ENCODE measurements at places on chromosomes 16 and 17.
A peak's percentile ranks its signal among the peaks of the same experiment; 100 is the strongest.

DNA sequence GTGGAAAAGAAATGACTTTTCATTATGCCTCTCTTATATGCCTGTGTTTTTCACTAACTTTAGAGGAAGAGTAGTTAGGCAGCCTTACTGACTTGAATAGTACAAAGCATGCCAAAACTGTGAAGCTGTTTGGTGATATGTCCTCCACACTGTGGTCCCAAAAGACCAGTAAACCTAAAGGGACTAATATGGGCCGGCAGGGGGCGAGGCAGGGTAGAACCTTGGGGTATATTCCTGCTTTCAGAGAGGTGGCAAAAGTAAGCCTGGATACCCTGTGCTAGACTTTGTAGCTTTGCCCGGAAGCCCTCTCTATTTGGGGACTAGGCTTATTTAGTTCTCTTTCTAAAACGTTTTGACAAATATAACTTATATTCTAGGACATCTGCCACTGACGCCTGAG lies 36.5 kb upstream of the VWA3A start:
- DNase-seq: no peak

GRCh38 chr17:57752031-57752905 lies 7.2 kb upstream of the CCDC182 start:
- DNase-seq: no peak

GRCh38 chr16:48381201-48381600 lies 4.0 kb downstream of the SIAH1 start:
- DNase-seq: no peak

DNA sequence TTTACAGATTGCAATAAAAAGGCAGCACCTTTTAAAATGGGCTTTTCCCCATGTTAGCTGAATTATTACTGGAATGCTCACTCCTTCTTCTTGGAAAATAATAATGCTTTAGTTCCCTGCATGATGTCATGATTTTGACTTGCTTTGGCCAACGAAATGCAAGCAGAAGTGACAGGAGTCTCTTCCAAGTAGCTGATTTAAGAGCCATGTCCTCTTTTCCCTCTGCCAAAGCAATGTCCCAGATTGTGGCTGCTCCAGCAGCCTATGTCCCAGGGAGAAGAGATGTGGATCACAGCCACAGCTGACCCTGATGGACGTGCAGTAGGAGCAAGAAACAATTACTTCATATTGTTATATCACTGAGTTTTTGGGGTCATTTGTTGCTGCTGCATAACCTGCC lies 246.6 kb downstream of the HAPSTR1 start:
- DNase-seq: no peak

DNA sequence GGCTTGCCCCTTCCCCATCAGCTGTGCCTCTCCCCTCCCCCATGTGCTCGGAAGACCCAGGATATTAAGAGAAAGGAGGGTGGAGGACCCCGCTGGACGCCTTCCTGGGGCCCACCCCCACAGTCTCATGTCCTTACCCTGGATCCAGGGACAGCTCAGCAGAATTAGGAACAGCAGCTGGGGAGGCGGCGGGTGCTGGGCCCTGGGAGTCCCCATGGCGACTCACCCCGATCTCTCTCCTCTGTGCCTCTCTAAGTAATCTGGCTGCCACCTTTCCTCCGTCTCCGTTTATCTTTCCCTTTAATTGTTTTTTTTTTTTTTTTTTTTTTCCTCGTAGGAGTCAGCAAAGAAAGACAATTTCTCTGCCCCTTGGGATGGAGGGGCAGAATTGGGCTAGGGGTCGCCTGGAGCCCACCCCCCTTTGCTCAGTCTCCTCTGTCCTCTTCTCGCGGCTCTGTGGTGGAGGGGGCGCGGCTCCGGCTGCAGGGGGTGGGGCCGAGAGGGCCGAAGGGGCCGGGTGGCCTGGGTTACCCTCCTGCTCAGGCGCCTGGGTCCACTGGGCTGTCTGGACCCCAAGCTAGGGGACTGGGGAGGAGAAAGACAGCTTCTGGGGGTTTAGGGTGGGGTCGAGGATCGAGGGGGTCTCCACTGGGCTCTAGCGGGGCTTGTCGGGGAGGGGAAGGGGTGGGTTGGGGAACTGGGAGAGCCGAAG lies 390 bp downstream of the SEZ6L2 start:
- DNase-seq: no peak

DNA sequence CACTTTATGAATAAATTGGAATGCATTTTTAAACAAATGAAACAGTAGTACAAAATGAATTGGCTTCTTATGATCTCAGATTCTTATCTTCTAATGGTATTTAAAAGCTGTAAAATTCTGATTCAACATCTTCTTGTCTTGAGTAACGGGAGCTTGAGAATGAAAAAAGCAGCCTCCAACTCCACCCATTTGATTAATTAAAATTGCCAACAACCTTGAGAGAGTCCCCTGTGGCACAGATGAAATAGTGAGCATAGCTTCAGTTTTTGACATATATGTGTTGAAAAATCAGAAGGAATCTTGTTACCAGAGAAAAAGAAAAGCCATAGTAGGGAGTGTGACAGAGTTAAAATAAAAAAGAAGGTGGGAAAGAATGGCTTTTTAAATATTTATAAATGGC lies 1426.1 kb upstream of the CDH8 start:
- DNase-seq: no peak

- no peak for DNase-seq
These were observed 11.7 kb downstream of the CACNG1 start for GRCh38 chr17:67055811-67056745.

- no peak for DNase-seq
These were observed 335.3 kb downstream of the SOX9 start for GRCh38 chr17:72456075-72456474.

GRCh38 chr17:45149669-45150664 lies 1.7 kb downstream of the HEXIM1 start:
- DNase-seq: peak; percentile 61

- no peak for DNase-seq
These were observed 18.2 kb upstream of the FAM83G start for GRCh38 chr17:19022747-19023146.

- no peak for DNase-seq
These were observed 289.2 kb upstream of the SALL1 start for GRCh38 chr16:51440131-51440889.

DNA sequence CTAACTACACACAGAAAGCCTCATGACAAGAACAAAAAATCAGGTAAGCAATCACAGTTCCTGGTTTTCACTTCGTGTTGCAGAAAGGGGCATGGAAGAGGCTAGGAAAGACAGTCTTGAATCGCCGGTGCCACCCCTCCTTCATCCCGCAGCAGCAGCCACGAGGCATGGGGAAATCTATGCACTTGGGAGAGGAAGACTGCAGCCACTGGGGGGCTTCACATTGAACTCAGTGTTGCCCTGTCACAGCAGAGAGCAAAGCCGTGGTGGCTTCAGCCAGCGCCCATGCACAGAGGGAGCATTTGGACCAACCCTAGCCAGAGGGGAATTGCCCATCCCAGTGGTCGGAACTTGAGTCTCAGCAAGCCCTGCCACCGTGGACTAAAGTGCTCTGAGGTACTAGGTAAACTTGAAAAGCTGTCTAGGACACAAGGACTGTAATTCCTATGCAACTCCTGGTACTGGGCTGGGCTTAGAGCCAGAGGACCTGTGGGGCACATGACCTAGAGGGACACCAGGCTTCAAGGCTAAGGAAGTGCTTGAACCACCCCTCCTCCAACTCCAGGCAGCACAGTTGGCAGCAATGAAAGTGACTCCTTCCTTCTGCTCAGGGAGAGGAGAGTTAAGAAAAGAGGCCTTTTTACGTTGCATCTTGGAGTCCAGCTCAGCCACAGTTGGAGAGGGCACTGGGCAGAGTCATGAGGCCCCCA lies 35.2 kb upstream of the ATP2C2 start:
- DNase-seq: no peak

GRCh38 chr17:18257982-18258355 lies 569 bp downstream of the FLII start:
- DNase-seq: peak; percentile 67

- no peak for DNase-seq
These were observed 203.4 kb downstream of the CCDC182 start for GRCh38 chr17:57541472-57542394.

DNA sequence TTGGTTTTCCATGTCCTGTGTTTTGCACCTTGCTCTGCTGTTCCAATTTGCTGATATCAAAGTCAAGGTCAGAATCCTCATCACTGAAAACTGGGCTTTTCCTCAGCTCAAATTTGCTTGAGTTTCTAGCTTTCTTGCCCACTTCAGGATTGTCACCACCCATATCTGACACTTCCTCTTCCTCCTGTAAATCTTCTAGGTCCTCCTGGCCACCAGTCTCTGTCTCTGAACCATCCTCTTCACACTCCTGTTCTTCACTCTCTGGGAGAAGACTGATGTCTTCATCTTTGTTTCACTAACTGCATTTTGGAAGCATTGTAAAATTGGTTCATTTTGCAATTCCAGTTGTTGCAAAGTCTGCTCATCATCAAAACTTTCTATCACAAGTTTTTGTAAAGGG lies 63.4 kb upstream of the RBL2 start:
- no peak for DNase-seq

GRCh38 chr16:69563605-69564580 lies 1.9 kb upstream of the NFAT5 start:
- DNase-seq: no peak

GRCh38 chr16:1437606-1438005 lies 6.7 kb downstream of the PERCC1 start:
- no peak for DNase-seq

GRCh38 chr17:64067657-64068056 lies 47.2 kb upstream of the ICAM2 start:
- no peak for DNase-seq

DNA sequence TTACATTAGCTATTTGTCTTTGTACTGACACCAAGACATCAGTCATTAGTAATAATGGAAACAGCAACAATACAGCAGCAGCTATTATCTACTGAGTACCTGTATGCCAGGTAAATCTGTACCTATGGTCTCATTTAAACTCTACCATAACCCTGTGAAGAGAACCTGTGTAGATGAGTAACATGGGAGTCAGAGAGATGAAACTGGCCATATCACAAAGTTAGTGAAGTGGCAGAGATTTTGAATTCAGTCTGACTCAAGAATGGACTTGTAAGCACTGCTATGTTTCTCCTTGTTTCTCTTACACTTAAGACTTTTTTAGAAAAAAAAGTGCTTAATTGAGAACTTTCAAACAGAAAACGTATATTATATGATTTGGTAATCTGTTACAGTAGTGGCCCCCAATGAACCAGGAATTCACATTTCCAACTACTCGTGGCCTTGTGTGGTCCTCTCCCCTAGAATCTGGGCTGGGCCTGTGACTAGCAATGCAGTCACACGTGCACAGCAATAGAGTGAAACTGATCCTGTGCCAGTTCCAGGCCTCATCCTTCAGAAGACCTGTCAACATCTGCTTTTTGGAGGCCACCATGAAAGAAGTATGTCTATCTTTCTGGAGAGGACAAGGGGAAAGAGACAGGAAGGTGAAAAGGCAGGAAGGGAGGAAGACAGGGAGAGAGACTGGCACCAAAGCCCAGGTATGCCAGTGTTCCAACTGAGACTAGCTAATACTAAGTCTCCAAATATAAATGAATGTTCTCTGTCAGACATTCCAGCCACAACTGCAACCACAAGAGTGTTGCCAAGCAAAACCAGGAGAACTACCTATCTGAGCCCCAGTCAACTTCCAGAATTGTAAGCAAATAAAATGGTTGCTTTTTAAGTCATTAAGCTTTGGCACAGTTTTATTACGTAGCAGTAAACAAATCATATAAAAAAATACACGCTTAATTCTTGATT lies 12.0 kb downstream of the CRLF3 start:
- no peak for DNase-seq

DNA sequence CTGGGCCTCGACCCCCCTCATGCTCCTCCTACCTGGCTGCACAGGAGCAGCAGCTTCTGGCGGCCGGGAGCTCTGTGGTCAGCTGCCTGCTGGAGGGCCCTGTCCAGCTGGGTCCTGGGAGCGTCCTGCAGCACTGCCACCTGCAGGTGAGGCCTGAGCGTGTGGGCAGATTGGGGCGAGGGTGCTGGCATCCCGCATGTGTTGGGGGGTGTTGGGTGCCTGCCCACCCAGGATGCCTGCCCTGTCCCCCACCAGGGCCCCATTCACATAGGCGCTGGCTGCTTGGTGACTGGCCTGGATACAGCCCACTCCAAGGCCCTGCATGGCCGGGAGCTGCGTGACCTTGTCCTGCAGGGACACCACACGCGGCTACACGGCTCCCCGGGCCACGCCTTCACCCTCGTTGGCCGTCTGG lies 16.5 kb downstream of the FCSK start:
- no peak for DNase-seq

GRCh38 chr16:90008708-90009145 lies 10.5 kb downstream of the DBNDD1 start:
- peak; percentile 80 for DNase-seq

- DNase-seq: no peak
These were observed 314.0 kb downstream of the SLC39A11 start for GRCh38 chr17:72778169-72779151.

GRCh38 chr17:65711671-65712276 lies 150.3 kb upstream of the AXIN2 start:
- no peak for DNase-seq

GRCh38 chr16:85921026-85921425 lies 22.1 kb downstream of the IRF8 start:
- DNase-seq: no peak

DNA sequence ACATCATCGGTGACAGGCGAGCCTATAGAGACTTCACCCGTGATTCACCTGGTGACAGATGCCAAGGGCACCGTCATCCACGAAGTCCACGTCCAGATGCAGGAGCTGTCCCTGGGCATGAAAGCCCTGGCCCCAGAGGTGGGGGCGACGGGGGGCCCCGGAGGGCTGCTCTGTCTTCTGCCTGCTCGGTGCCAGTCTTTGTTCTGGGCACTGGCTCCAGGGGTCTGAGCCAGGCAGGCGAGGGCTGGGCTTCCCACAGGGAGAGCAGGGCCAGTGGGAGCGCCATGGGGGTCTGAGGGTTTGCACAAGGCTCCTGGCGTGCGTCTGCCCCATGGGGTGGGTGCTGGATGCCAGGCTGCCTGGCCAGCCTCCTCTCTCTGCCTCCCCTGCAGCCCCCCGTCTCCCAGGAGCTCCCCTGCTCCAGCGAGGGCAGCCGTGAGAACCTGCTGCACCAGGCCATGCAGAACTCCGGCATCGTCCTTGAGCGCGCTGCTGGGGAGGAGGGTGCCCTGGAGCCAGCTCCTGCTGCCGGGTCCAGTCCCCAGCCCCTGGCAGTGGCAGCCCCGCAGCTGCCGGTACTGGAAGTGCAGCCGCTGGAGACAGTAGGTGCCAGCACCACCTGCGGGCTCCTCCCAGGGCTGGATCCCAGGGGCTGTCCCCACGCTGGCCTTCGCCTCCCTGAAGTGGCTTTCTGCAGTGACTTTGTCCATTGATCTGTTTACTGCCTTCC lies 3.0 kb upstream of the DNASE1L2 start:
- no peak for DNase-seq

GRCh38 chr17:14311981-14312380 lies 11.1 kb downstream of the HS3ST3B1 start:
- no peak for DNase-seq
